NCI-H1092 (cell line): ENCODE measurements at places on chromosomes 12 and 14.
A peak's percentile ranks its signal among the peaks of the same experiment; 100 is the strongest.

DNA sequence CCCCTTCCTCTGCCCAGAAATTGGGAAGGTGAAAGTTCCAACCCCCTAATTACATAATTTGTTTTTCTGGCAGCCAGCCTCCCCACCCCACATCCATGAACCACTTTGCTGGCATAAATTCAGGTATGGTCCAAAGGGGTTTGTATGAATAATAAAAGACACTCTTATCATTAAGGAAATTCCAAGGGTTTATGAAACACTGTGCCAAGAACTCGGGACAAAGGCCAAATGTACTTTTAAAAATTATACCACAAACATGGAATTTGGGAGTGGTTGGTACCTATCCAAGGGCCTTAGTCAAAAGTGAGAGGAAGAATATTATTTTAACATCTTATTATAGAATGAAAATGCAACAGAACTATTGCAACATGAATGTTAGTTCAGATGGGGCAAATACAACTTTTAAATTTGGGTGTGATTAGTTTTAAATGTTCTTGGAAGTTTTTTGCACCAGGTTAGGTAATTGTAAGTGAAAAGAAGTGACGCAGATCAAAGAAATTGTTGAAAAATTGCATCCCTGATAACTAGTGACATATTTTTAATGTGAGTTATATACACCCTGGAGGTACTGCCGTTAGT, 217.8 kb downstream of the TMEM117 start:
- no peak for DNase-seq

DNA sequence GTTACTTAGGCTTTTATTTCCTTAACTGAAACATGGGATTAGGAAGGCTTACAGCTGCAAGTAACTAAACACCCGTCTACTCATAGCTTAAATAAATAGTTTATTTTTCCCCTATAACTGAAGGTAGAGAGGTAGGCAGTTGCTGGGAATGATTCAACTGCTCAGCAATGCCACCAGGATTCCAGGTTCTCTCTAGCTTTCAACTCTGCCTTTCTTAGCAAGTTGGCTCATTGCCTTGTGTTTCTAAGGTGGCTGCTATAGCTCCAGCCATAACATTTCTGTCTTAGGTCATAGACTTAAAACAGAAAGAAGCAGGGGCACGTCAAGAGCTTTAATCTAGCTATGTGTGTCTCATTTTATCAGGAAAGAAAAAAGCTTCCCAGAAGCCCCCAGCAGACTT, 103.7 kb upstream of the MDM1 start:
- DNase-seq: no peak

GRCh38 chr12:15910864-15911721, at the start of gene DERA:
TSS of gene DERA (plus strand) at chr12:15911332. CDS start at chr12:15911384, 52 bp downstream.
- peak; percentile 71 for DNase-seq

DNA sequence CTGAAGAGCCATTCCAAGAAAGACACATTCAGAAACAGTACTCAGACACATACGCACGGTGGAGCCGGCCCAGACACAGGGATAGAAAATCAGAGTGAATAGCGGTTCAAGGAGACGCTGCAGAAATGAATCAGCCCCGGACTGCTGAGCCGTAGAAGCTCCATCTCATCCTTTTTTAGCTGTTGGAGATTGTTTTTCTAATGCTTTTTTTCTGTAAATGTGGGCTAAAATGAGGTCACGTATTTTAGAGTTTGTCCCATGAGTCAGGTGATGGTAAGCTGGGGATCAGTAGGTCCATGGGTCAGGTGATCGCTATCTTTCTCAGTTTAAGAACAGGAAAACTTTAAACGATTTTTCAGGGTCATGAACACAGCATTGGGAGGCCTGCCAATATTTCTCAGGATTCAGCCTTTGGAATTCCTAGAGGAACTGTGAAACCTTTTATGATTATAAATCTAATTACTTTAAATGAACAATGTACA, 202.4 kb downstream of the ITPR2 start:
- no peak for DNase-seq

DNA sequence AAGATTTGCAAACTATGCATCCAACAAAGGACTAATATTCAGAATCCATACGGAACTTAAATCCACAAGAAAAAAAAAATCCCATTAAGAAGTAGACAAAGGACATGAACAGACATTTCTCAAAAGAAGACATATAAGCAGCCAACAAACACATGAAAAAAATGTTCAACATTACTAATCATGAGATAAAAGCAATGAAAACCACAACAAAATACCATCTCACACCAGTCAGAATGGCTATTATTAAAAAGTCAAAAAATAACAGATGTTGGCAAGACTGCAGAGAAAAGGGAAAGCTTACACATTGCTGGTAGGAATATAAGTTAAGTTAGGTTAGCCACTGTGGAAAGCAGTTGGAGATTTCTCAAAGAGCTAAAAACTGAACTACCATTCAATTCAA, 16.2 kb downstream of the CDK17 start:
- no peak for DNase-seq

GRCh38 chr12:65911321-65911720, 87.0 kb downstream of the HMGA2 start:
- DNase-seq: no peak

DNA sequence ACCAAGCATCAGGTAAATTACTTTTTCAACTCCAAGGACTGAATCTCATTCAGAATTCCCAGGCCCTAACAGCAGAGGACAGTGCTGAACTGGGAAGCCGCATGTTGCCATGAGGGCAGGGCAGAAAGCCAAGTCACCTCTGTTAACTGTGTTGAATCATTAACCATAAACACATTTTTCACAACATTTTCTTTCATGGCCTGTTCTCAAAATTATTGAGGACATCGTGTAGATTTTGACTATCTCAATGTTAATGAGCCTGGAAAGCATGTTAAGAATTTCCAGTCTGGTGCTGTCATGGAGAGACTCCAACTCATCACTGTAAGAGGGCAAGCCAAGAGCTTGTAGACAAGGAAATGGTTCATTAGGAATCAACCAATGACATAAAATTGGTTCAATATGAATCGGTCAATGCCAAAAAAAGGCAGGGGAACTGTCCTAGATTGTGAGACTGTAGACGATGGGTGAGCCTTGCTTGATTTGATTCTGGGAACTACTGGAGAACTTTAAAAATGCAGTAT, 33.7 kb downstream of the CPM start:
- no peak for DNase-seq
